ENCODE measurements at places on chromosomes 7 and 10. TPM values are rescaled to one million over a fixed set of nuclear protein-coding genes. Genes with fewer than 3 reads are reported as not detected.

Gene HOGA1
- not detected for total RNA-seq

Gene PCGF5
- 49.3 TPM for total RNA-seq

- DNase-seq, result no peak
These were observed 185.2 kb upstream of the DGKB start for GRCh38 chr7:15087771-15088170.

Gene NAT16
- total RNA-seq, result not detected

DNA sequence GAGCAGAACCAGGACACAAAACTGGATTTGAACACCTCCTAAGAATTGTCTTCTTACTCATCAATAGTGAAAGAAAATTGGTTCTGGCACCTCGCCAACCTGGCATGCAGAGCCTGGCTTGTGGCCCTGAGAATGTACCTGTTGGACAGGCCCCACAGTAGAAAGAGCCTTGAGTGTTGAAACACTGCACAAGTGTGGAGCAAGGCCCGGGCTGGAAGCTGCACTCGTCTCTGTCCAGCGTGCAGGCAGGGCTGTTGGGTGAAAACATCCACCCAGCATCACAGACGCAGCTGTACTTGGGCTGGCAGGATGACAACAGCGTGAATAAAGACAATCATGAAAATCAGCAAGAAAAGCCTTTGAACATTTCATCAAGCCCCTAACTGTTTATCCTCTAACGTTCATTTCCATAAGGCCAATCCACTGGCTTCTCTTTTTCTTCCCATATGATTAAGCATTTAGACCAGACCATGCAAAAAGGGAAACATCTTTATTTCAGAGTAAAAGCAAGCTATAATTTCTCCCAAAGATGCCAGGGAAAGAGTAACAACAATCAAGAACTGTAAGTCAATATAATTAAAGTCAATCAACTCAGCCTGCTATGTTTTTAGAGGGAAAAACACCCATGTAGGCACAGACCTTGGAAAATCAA is 15.6 kb downstream of the CUBN start:
- DNase-seq, result no peak

- no peak for DNase-seq
These were observed 9.9 kb downstream of the FAM204A start for GRCh38 chr10:118332236-118332635.

DNA sequence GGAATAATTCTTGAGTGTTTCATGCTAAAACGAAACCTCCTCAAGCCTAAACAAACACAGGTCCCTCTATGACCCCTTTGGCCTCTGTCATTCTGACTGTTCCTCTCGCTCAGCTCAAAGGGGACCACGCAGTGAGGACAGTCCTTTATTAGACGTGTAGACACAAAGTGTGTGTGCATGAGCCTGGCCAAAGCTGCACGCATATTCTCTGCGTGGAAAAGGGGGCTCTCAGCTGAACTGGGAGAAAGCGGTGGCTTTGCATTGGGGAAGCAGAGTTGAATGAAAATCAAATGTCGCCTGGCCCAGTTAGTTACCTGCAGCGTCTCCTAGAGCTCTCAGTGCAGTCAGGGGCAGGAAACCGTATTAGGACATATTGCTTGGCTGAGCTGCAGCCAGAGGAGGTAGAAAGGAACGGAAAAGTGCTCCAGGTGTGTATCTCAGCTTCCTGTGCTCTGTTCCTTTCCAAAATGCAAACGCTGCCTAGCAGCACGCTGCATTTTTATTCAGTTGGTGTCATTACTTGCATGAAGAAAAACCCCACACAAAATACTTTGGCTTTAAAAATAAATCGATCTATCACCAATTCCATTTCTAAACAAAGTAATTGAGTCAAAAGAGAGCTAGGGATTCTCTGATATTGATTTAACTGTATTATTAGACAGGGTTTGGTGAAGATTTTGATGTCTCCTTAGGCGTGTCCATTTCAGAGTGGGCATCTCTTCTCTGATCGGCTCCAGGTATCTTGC is 4.9 kb downstream of the GATA3 start:
- DNase-seq, result no peak

- DNase-seq, result peak; percentile 64
These were observed 172.6 kb downstream of the FAM107B start for GRCh38 chr10:14601872-14602725.

- no peak for DNase-seq
These were observed 54.3 kb upstream of the DPYSL4 start for GRCh38 chr10:132132421-132132841.
